ENCODE measurements at places on chromosomes 5 and 9.
A peak's percentile ranks its signal among the peaks of the same experiment; 100 is the strongest.

GRCh38 chr5:170571875-170572852 is 68.3 kb downstream of the KCNIP1 start:
- DNase-seq = no peak

DNA sequence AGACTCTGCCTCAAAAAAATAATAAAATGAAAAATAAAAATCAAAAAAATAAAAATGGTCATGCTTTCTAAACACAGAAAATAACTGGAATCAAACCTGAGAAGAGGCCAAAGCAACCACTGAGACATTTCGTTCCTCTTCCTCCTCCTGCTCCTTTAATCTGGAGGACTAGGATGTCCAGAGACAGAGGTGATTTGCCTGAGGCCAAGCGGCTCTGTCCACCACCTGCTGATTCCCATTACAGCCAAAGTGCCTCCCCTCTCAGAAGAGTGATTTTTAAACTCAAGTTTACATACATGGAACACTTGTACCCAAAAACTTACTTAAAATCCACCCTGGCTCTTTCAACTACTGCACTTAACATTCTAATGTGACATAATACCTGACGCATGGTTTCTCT is 65.6 kb downstream of the TLE1 start:
- no peak for DNase-seq

- DNase-seq = no peak
These were observed 318.6 kb upstream of the RGMB start for GRCh38 chr5:98454904-98455303.

DNA sequence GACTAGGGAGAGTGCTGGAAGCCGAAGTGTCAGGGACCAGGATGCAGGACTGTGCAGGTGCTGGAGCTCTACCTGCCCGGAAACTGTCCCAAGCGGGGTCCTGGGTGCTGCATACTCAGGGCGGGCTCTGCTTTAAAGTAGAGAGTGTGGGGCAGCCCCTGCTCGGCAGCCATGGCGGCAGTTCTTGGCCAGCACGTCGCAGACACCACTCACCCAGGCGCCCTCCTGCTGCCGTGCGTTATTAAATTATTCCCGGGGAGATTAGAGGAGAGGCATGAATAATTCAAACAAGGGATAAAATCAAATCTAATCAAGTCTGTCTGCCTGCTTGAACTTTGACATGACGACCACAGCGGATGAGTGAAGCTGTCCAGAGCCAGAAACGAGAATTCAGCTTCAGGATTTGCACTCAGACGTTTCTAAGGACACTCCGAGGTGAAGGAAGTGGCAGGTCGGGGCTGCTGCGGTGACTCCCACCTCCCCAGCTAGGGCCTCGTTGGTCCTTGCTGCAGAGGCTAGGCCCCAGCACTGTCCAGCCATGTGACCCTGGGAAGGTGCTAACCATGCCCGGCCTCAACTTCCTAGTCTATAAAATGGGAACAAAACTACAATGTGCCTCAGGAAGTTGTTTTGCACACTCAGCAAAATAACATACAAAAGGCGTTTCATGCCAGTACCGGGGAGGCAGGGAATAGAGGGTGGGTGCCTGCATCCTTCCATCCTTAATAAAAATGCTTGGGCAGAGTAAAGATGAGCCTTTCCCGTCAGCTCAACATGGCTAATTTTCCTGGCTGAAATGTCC is 91.3 kb upstream of the ADAMTS2 start:
- no peak for DNase-seq

DNA sequence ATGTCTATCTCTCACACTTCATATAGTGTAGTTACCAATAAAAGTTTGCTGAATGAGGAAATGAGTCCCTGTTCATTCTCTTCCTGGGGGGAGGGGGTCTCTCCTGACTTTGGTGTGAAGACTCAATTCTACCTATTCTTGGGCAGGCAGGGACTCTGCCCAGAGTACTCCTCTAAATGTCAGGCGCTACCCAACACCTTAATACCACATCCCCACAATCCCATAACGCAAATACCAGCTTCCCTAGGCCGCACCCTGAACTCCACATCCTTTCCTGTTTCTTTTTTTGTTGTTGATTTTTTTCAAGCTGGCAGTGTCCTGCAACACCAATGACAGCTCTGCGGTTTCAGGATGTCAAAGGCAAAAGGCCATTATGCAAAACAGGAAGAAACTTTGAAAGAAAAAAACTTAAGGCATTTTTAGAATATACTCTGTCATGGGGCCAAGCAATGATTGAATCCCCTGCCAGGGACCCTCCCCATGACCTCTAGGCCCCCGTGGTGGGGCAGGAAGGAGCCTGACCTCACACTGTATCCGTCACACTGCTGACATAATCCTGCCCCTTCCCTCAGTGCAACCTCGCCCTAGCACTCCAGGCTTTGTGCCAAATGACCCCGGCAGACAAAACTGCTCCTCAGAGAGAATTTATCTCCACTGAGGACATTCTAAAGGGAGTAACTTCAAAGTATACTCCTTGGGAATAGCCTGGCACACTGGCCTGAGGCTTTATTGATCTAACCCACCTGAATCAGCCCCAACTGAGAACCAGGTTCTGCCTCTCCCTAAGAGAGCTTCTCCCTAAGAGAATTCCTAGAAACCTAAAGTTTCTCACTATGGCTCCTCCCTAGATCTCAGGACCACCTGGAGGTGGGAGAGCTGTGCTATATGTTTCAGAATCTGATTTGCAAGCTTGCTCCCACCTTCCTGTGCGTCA is 8.0 kb downstream of the B4GALT1 start:
- DNase-seq = no peak

DNA sequence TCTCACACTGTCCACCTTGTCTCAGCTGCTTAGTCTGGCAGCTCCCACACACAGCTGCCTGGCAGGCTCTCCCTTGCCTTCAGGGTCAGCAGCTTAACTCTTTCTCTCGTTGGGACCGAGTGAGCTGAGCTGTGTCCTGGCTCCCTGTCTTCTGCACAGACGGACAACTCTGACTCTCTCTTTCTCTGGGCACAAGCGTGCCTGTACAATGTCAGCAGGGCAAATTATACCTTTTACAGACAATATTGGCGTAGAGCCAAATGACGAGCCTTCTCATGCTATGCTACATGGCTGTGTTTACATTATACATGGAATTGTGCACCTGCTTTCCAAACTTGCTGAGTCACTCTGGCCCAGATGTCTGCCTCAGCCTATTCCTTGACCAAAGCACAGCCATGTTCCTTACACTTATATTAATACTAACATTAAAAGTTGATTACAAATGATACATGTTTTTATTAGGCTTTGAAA is 188.6 kb downstream of the CYLC2 start:
- DNase-seq = no peak

DNA sequence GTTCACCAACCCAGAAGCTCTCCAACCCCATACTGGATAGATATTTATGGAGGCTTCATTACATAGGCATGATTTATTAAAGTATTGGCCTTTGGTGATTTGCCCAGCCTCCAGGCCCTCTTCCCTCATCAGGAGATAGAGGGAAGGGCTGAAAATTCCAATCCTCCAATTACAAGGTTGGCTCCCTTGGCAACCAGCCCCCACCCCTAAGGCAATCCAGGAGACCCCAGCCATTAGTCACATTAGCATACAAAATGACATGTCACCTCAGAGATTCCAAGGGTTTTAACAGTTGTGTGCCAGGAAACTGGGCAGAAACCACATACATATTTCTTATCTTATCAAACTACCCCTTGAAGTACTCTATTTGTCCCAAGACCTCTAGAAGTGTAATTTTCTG is 210.0 kb downstream of the HINT1 start:
- DNase-seq = no peak

DNA sequence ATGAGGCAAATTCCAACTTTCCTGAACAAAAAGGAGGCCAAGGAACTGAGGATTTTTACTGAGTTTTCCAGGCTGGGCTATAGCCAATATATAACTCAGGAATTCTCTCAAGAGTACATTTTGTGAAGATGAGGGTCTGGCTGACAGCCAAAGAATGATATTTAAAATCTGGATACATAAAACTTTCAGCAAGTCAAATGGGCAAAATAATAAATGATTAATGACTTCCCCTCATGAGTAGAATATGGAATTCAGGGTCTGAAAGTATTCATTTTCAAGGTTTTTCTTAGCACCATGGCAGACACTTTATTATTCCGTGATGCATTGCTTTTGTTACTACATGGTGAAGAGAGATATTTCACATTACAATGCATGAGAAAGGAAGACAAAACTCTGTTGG is 7.8 kb downstream of the FAM81B start:
- DNase-seq = no peak

GRCh38 chr5:137300411-137301240 is 198.5 kb downstream of the SPOCK1 start:
- no peak for DNase-seq

DNA sequence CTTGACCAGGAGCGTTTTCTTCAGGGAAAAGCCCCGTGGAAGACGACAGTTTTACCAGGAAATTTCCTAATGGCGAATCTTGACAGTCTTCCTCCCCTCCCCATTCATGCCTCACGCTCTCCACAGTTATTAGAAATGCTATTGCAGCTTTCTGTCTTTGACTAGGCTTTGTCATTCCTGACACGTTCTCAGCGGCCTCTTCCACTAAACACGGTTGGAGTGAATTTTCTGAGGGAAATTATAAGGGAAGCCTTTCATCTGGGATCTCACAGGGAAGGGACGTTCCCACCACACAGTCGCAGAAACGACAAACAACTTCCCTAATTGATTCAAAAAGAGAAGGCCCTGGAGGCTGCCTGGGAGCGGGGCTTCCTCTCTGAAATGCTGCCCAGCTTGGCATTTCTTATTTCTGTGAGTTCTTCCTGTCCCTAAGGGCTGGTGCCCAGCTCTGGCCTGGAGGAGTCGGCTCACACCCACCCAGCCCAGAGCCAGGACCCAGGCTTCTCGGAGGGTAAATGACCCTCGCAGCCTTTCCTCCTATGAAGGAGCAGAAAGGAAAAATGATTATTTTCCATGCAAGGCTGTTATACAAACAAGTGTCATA is 57.1 kb upstream of the PPP1R26 start:
- DNase-seq = peak; percentile 16

DNA sequence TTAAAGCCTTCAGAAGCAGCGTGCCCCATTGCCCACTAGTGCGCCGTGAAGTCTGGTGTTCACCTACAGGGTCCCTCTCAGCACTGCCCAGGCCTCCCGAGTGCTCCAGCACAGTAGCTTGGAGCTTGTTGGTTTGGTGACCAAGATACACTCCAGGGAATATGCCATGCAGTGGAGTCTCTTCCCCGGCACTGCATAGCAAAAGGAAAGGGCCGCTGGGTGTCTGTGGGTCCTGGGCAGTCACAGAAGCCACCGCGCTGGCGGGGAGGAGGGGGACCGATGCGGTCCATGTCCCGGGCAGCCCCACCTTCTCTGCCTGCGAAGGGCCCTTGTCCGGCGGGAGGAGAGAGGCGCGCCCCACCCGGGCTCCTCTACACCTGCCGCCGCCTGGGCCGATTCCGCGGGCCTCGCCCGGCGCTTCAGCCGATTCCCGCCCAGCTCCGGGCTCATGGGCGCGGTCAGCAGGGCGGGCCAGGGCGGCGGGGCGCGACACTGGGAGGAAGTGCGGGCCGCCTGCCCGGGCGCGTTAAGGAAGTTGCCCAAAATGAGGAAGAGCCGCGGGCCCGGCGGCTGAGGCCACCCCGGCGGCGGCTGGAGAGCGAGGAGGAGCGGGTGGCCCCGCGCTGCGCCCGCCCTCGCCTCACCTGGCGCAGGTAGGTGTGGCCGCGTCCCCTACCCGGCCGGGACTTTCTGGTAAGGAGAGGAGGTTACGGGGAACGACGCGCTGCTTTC is at the start of gene SYK:
SYK (plus strand) TSS at position 579 of the 732 bp plus-strand sequence. CDS start 42,080 bp downstream, outside the sequence.
- DNase-seq = no peak

- DNase-seq = no peak
These were observed 73.8 kb downstream of the MAPKAP1 start for GRCh38 chr9:125633116-125633745.

- no peak for DNase-seq
These were observed 194.1 kb downstream of the CACNA1B start for GRCh38 chr9:138071731-138072130.

DNA sequence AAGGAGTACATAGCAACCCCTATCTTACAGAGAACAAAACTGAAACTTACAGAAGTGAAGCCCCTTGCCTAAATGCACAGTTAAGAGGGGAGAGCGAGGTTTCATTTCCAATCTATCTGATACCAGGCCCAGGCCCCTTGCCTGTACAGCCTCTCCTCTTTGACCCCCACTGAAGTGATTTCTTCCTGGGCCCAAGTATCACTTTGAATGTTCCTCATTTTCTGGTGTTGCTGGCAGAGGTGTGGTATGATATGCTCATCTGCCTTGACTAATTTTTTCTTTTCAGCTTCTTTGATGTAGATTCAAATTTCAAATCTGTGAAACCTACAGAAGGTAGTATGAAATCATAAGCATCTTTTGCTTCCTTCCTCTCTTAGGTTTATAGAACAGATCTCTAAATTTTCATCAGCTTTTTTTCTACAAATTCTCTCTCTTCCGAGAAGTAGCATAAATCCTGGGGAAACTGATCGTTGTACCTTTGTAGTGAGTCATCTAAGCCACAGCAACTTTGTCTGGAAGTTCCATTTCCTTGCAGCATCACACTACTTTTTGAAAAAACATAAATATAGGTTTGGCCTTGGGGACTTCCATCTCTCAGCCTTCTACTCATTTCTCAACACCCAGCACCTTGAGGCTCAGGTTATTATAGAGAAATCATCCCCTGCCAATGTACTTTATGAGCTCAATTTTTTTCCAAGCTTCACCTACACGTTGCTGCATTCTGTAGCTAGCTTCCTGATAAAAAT is 402.4 kb upstream of the PTGER4 start:
- DNase-seq = no peak

DNA sequence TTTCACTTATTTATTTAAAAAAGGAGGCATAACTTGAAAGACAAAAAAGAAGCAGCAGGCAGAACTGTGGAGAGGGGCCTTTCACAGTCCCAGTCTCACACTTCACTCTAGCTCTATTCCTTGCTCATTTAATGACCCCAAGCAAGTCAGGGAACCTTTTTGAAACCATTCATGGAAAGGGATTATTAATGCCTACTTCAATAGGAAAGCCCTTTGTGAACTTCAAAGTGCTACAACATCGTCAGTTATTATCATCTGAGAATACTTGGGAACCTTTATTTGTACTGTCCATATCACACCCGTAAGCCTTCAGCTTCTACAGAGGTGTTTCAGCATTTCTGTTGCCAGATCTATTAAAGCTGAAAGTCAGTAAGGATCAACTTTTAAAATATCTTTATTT is 320.2 kb downstream of the TMEM161B start:
- no peak for DNase-seq

All from nucleus accumbens (tissue), 56 donors.